ENCODE measurements at places on chromosomes 12 and 14.

- DNase-seq: no peak
These were observed 86.8 kb downstream of the ITPR2 start for GRCh38 chr12:26746121-26746714.

- DNase-seq: no peak
These were observed 17.3 kb downstream of the ARID4A start for GRCh38 chr14:58315606-58316005.

GRCh38 chr12:38540156-38540555 is 223.6 kb downstream of the ALG10B start:
- no peak for DNase-seq

GRCh38 chr12:62848418-62848817 is 86.5 kb downstream of the PPM1H start:
- no peak for DNase-seq

GRCh38 chr14:76237349-76237990 is 85.7 kb downstream of the GPATCH2L start:
- no peak for DNase-seq

- DNase-seq: no peak
These were observed 62.2 kb upstream of the OR4E1 start for GRCh38 chr14:21735639-21736307.
